ENCODE measurements at places on chromosomes 3 and 15. TPM values are rescaled to one million over a fixed set of nuclear protein-coding genes. Genes with fewer than 3 reads are reported as not detected.

DNA sequence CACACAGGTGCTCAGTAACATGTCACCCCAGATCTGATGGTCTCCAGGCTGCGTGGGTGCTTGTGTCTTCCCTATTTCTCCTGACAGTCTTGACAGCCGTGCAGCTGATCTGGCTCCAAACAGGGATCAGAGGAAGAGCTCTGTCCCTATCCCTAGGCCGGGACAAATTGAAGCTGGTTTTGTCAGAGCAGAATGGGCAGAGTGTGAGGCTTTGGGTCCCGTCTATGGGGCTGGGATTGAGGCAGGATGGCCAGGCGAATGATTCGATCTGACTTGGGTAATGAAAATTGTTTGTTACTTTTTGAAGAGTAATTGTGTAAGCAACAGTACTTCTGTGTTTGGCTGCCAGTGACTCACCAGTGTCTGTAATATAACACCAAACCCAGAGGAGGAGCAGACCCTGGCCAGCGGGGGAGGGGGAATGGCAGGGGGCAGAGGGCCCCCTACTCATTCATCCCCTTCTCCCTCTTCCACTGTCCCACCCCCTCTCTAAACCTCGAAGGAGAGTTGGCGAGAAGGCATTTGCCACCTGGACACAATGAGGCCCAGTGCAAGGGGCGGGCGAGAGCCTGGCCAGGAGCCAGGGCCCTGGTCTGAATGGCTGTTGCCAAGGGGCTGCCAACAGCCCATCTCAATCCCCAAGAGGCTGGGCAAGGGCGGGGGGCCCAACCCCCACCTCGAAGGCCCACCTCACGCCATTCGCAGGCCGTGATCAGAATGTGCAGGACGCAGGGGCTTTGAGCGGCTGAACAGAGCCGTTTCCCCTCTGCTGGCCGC is 4.9 kb upstream of the MAGEF1 start:
- no peak for DNase-seq

DNA sequence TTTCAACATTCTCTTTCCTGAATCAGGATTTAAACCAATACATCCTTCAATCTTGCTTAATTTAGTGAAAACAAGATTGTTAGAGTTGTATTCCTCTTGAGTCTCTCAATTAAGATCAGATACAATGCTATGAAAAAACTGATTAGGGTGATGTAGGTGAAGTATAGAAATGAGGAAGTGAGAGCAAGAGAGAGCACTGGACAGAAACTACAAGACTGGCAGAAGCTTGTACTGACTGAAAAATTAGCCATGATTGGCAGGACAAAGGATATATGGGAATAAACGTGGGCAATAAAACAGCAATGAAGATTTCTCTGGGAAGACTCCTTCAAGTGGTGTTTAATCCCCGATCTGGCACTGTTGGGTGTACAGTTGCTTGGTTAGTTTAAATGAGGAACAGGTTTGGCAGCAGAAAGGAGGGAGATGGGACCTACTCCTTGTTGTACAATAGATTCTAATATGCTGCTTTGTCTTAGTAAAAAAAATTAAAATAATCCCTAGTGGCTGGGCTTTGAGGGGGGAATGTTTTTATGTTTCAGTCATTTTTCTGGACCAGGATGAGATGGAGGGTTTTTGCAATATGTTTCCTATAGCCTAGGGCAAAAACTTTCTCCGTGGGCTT is 252.7 kb downstream of the SLC9A9 start:
- DNase-seq, result no peak

- no peak for DNase-seq
These were observed 9.8 kb downstream of the ISG20 start for GRCh38 chr15:88648357-88649214.

MAGI1 gene
- 63.6 TPM for total RNA-seq

All from Caco-2 (cell line).